ENCODE measurements at places on chromosomes 2 and 18.

GRCh38 chr18:58670404-58671110 lies 708 bp upstream of the MALT1 start:
- no peak for DNase-seq

DNA sequence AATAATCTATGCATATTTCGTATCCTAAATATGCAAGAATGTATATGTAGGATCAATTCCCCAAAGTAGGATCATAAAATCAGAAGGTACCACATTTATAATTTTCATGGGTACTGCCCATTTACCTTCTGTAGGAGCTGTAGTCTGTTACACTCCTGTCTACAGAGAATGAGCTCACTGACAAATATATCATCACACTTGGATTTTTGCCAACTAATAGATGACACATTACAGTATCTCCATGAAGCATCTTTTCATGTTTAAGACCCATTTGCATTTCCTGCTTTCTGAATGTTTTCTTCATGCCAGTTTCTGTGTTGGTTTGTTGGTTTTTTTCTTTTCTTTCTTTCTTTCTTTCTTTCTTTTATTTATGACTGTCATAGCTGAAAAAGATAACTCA lies 70.9 kb upstream of the EML6 start:
- no peak for DNase-seq

GRCh38 chr18:62902776-62903175 lies 187.4 kb downstream of the PHLPP1 start:
- DNase-seq, result no peak

DNA sequence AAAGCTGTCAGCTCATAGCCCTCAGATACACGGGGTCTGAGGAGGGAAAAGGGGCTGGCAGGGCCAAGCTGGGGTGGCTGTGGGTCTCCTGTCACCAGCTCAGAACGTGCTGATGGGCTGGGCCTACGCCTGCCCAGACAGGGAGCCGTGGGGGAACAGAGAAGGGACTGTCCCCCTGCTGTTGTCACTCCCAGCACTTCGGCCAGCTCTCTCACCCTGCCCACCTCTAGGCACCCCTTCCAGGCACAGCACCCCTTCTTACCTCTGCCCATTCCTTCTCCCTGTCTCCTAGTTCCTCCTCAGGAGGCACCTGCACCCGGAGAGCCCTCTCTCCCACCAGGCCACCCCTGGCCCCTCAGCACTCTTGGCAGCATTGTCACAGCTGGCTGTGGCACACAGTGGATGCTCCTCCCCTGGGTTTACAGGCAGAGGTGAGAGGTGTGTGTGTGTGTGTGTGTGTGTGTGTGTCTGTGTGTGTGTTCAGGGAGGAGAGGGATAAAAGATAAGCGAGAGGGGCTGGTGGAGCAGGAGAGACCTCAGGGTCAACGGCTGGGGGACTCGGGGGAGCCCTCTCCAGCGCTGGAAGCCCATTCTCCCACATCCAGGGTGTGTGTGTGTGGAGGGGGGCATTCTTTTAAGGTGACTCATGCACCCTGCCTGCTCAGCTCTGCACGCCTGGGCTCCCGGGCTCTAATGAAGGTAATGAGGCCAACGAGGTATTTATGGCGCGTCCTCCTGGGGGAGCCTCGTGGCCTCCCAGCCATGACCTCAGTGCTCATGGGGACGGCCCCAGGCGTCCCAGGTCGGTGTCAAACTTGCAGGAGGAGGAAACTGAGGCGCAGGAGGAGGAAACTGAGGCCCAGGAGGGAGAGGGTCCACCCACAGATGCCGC lies 66.1 kb upstream of the SMAD7 start:
- DNase-seq, result no peak

- no peak for DNase-seq
Measured at GRCh38 chr2:30287190-30287840, 56.0 kb downstream of the LBH start.

DNA sequence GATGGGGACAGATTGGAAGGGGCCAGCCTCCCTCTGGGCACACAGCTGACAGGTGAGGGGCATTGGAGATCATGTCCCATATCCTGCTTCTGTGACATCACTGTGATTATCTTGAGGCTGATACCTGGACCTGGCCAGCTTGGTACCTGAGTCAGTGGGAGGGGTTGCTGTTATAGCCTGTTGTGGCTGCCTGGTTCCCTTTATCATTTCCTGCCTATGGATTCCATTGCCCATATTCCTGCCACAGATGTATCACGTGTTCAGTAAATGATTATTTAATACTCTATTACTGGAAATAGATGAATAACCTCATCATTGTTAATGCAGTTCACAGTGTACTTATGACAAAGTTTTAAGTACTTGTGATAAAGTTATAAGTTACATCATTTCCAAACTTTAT lies 7.8 kb upstream of the SCYGR1 start:
- no peak for DNase-seq

GRCh38 chr2:10527585-10527984 lies 79.5 kb upstream of the ODC1 start:
- no peak for DNase-seq

DNA sequence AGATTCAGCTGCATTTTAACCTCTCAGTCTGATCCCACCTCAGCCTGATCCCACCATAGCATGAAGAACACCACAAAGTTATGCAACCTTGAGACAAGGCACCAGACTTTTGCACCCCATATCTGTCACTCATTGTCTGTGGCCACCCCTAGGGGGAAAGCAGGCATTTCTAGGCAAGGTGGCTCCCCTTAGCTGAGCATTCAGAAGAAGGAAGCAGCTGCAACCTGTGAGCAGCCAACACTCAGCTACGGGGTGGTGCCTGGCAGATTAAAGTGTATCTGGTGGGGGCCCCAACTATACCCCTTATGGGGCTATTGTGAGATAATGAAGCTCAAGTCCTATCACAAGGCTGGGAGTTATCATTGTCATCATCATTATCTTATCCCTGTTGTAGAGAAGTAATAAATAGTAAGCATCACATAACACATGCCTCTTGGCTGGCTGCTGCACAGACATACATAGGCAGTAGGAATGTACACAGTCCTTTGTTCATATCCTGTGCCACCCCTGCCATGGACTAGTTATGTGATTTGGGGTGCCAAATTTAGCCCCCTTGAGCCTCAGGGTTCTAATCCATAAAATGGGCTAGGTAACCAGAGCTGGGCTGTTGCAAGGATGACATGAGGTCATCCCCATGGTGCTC lies 20.6 kb upstream of the TMEM163 start:
- DNase-seq, result no peak
